ENCODE measurements at places on chromosomes 2 and 18.

DNA sequence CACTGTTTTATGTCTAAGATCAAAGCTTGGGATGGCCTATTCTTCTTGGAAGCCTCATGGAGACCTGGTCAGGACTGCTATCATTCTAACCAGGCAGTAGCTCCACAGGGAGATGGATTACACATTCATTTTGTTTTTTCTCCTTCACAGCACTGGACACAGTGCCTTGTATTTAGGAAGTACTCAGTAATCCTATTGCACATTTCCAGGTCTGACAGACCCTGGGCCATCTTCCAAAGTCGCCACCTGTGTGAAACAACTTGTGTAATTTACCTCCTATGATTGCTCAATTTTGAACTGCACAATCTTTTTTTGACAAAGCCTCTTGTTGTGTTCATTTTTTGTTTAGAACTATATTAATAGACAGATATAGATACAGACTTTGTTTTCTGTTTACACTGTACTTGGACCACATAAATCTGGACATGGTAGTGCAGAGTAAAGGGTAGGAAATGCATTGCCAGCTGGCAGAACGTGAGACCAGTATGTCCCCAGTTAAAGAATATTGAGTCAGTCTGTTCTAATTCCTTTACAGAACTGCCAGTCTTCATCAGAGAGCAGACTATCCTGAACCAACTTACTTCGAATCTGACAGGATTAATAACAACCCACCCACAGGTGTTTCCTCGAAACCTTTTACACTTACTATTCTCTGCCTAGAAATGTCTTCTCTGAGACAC lies 277.8 kb upstream of the CYRIA start:
- DNase-seq: no peak

DNA sequence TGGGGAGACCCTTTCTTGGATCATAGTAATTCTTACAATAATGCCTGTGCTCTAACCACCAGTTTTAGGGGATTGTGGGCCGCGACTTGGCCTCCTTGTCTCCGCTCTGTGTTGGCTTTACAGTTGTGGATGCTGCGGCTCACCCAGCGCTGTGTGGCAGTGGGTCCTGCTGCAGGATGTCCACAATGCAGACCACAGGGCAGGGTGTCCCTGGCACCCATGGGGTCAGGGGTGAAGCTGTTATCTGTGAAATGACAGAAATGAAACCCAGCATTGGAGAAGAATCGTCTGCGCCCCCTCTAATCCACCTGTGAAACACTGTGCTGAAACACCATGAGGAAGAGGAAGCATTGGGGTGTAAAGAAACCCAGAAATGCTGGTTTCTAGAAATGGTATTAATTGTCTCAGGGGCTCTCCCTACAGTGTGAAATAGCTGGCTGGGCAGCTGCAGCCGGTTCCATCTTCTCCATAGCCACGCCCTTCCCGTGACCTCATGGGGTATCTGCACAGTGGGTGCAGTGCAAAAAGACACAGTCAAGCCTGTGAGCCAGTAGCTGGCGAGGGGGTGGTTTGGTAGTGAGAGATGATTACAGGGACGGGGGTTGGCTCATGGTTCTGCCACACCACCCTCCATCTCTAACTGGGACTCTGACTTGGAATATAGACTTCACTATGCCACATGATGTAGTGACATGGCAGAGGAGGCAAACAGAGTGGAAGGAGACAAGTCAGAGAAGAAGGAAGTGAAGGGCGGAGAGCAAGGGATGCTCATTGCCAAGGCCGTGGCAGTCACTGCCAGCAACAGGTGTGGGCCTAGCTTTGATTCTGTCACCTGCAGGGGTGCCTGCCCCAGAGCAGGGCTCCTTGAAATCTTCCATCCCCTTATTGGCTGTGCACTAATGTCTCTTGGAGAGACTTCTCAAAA lies 16.2 kb downstream of the INPP4A start:
- DNase-seq: no peak

- no peak for DNase-seq
Observed at GRCh38 chr2:222290401-222290735, 8.4 kb downstream of the PAX3 start.

- peak; percentile 6 for DNase-seq
Observed at GRCh38 chr2:178101321-178102079, 10.7 kb upstream of the RBM45 start.

- peak; percentile 56 for DNase-seq
Observed at GRCh38 chr2:65396348-65397026, 35.9 kb downstream of the SPRED2 start.

DNA sequence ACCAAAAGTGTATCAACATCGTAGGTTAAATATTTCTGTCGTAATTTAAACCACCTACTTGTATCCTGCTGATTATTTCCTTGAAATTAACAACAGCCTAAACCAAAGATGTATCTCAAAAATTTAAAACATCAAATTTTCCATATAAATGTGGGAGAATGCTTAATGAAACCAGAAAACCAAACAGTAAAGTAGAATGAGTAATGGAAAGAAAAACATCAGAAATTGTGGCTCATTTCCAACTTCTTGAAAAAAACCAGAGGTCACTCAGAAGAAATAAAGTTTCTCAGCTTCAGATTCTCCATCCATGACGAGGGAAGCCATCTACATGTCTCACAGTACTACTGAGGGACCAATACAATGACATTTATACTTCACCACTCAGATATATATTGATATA lies 296.5 kb downstream of the NOL4 start:
- peak; percentile 47 for DNase-seq

DNA sequence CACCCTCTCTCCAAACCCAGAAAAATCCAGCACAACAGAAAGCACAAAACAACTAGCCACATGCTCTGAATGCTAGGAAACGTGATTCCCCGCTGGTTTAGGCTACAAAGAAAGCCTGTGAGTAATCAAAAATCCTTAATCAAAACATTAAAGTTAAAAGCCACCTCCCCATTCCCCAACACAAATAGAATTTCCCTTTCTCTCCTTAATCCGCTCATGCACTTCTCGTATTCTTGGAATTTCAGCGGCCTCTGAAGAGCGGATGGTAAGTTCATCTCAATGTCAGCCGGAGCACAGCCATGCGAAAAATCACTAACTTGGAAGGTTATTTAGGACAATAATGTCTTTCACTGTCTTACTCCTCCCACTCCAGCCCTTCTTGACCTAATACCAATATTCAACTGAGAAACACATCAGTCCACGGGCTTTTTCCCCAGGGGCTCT lies 126.7 kb downstream of the OSBPL1A start:
- peak; percentile 61 for DNase-seq

DNA sequence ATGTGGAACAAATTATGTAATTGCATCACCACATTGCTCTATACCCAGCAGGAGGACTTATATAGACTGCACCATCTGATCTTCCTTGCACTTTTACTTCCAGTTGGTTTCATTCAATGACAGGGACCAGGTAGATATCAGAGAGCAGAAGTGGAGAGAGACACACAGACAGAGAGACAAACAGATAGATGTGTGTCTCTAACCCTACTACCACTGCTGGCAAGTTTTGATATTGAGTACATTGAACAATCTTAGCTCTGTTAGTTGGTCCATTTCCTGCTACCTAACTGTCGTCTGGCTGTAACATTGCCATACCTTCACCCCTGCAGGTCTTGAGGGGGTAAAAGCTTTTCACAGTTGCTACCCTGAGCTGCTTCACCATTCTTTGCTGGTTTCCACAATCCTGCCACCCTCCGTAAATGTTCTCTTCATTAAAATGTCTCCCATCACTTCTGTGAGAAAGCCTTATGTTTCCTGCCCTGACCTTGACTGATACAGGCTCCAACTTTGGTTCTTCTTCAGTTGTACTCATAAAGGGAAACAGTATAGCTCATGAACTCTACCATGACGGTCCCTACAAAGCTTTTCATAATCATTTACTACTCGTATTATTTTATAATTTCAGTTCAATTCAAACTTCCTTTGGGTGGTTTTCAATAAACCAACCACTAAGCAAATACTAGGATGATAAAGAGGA lies 62.3 kb upstream of the ITGA4 start:
- DNase-seq: no peak

DNA sequence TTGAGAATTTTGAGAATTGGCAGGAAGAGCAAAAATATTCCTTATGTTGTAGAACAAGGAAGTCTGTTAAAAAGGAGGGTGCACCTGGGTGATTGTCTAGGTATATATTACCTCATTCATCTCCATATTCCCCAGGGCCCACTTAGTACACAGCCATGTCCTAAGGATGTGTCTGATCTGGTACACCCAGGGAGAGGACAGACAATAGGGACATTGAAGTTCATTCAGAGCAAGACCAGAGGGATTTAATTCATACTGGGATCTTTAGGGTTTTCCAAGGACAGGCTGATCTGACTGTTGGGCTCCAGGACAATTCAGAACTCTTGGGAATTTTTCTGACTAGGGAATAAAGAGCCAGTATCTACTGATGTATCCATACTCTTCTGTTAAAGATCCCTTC lies 112.1 kb downstream of the PHLPP1 start:
- DNase-seq: no peak

DNA sequence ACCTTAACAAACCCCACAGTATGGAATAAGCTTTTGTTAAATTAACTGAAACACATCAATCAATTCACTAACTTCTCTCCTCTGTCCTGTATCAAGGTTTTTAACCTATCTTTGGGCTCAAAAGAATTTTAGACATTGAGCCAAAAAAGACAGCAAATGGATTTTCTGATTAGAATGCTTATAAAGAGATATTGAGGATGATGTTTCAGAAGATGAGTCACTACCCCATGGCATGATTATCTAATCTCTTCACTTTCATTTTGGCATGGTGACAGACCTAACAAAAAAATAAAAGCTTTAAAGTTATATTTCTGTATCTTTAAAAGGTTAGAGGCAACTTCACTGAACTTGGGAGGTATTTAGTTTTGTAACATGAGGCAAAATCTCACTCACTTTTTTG lies 55.5 kb downstream of the SGPP2 start:
- DNase-seq: peak; percentile 9

DNA sequence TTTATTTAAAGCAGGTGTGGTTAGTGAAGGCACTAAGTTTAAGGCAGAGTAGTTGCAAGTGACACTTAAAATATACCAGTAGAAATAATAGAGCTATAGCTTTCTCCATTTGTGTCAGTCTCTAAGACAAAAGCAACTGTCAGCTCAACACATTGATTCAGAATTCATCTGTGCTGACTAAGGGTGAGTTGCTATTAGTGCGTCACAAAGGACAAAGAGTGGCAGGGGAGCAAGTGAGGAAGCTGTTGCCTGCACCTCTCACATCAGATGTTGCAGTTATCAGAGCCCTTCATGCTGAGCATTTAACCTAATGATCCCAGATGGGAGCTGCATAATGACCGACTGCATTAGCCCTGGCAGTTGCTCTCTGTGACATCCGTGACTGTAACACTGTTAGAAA lies 138.6 kb downstream of the DTNA start:
- DNase-seq: no peak

- no peak for DNase-seq
Observed at GRCh38 chr2:209146682-209147320, 277.0 kb upstream of the MAP2 start.

DNA sequence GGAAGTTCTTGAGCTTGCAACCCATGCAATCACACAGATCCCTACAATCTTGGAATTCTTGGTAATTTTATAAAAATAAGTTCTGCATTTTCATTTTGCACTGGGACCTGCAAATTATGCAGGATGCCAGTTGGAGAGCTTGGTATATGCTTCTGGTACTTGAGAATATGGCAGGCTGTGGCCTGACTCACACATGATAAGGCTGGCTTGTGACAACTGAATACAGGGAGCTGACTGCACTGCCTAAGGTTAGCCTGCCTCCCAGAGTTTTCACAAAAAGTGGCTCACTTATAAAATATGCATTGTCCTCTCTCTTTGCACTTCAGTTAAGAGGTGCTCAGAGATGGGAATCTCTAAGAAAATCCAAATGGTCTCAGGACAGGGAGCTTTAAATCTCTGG lies 265.5 kb upstream of the KCNJ3 start:
- no peak for DNase-seq

DNA sequence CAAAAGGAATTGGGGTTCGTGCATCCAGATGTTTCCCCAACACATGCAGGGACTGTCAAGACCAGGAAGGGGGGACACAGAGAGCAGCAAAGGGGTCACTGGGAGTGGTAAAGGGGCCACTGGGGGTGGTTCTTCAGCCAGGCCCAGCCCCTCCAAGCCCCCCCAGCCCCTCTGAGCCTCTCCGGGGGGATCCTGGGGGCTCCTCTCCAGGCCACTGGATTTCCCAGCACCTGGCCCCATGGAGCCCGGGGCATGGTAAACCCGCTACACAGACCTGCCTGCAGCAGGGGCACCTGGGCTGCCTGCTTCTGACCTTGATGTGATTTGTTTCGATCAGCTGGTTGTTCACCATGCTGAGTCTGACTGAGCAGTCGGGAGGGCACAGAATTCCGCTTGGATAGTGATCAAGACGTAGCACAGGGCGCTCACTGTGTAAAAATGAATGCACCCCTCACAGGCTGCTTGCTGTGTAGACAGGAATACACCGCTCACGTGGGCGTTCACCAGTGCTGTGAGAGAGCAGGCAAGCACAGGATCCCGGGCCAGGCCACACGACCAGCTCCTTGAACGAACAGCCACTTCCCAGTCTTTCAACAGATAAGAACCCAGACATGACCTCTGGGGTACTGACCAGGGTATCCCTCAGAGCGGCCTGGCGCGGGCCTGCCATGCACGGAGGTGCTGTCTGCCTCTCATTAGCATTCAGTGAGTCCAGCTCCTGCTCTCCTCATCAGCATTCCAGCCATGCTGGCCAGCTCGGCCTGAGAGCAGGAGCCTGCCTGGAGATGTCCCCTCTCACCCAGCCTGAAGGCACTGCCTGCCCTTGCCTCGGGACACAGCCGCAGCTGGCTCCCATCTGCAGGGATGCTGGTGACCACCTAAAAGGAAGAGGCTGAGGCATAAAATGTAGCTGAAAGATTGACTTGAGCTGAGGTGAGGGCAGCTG lies 73.3 kb upstream of the OTOS start:
- DNase-seq: no peak

- DNase-seq: no peak
Observed at GRCh38 chr2:179137200-179137759, 87.3 kb upstream of the CCDC141 start.

DNA sequence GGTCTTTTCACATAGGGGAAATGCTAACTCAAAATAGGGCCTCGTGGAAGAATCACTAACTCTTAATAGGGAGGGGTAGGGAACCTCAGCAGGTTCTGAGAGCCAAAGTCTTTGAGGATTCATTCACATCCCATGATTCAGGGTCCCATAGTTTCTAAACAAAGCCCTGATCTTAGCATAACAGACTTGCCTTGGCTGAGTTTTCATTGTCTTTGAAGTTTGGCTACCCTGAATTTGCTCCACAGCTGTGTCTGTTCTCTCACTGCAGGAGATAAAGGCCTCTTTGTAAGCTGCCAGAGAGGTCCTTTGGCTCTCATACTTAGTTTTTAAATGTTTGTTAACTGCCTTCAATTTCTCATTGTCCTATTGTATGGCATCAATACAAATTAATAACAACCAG lies 54.5 kb downstream of the ZDBF2 start:
- DNase-seq: no peak

Measured in iris pigment epithelial cell (primary cell).